ENCODE measurements at places on chromosomes 12 and 14.

- peak; percentile 96 for DNase-seq
These were observed 84.5 kb upstream of the KCNA1 start for GRCh38 chr12:4825011-4825858.

GRCh38 chr14:56417173-56417572 lies 162.4 kb upstream of the TMEM260 start:
- DNase-seq: no peak

DNA sequence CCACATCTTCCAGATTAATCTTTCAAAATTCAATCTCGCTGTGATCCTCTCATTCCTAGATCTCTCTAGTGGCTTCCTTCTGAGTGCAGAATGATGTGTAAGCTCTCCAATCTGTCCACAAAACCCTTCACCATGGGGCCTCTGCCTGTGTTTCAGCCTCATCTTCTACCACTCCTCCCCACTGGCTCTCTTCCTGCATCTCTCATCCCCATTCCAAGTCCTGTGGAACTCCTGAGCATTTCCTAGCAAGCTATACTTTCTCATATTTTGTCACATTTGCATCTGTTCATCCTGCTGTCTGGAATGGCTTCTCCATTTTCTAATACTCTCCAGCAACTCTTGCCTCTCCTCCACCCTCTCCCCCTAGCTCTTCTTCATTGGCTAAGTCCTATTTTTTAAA lies 242.0 kb upstream of the DAAM1 start:
- no peak for DNase-seq

- no peak for DNase-seq
These were observed 78.0 kb upstream of the CD163 start for GRCh38 chr12:7581625-7582024.

DNA sequence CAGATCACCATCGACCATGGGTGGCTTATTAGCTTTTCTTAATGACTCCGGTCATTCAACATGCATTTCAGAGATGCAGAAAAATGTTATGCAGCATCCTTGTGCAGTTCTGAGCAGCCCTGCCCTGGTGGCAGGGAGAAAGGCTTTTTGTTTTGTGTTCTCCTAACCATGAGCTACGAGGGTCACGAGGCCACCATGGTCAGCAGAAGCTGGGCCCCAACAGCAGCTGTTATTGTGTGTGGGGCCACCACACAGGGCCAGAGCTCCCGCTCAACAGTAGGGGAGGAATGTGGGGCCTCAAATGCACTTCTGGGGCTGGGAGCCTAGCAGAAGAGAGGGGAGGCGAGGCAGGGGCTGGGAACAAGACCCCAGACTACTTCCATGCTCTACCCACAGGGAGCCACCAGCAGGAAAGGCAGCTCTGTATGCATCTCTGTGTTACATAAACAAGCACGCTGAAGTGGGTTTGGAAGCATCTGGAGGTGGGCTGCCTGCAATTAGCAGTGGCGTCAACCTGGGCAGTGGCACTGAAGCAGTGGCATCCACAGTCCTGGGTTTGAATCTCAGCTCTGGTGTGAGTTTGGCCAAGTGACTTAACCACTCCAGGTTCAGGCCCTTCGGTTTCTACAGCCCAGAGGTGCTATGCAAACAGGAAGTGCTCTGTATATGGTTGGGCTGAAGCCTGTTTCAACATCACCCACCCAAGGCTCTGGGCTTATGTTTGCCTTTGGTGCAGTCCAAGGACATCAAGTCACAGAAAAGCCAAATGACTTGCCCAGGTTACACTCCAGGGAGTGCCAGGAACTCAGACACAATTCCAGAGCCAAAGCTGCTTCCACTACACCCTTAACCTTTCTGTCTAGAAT lies 16.3 kb downstream of the GLTP start:
- no peak for DNase-seq

- DNase-seq: peak; percentile 75
These were observed 6.0 kb downstream of the ZNF219 start for GRCh38 chr14:21092273-21093011.
